Inflammatory macrophage (primary cell): ENCODE measurements at places on chromosomes 11 and 22.

DNA sequence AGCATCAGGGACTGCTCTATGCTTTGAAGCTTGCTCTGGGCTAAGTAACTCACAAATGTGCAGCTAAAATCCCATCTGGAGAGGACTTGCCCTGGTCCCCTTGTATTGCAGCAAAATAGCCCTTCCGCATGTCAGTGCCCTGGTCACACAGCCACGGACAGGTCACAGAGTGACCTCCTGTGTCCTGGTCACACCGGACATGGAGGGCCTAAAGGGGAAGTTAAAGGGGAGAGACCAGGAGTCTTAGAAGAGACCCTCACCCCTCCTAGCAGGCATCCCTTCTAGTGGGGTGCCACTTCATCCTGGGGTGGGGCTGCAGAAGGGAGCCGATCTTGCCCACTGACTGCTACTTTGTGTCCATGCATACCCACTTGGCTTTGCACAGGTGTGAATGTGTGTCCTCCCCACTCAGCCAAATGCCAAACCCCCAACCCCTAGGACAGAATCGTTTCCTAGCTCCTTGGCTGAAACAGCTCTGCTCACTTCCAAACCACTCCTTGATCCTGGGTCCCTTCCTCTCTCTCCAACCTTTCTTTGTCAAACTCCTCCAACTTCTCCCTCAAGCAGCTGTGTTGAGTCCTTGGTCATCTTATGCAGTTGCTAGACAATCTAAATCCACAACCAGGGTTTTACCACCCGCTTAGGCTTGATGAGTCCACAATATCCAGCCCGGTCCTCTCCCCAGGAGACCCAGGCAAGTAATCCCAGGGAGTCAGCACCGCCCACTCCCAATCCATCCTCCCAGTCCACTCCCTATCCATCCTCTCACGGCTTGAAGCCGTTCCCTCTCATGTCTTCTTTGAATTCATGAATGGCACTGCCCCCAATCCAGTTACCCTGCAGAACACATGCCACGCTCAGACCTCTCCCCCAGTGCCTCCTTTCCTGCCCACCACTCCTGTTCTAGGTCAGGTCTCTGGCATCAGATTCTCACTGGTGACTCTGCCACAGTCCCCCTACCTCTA is 3.3 kb upstream of the FXYD6 start:
- no peak for DNase-seq

DNA sequence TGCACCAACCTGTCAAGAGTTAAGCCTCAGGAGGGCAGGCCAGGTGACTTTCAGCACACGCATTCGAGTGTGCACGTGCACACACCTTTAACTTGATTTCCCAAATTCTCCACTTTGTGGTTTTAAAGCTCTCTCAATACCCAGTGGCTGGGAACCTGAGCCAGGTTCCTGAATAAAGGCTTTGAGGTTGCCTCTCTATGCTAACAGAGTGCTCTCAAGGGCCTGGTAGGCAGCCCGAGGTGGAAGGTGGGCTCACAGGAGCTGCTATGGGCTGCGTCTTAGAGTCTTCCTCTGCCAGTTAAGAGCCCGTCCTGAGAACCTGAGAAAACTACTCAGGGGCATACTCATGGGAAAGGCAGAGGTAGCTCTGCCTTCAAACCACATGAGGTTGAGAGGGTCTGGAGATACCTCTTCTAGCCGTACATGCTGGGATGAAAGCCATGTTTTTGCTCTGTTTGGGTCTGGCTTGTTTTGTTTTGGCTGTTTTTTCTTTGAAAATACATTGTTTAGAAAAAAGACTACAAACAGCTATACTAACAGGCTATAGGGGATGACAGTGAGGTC is 11.6 kb upstream of the SERPIND1 start:
- DNase-seq: no peak

DNA sequence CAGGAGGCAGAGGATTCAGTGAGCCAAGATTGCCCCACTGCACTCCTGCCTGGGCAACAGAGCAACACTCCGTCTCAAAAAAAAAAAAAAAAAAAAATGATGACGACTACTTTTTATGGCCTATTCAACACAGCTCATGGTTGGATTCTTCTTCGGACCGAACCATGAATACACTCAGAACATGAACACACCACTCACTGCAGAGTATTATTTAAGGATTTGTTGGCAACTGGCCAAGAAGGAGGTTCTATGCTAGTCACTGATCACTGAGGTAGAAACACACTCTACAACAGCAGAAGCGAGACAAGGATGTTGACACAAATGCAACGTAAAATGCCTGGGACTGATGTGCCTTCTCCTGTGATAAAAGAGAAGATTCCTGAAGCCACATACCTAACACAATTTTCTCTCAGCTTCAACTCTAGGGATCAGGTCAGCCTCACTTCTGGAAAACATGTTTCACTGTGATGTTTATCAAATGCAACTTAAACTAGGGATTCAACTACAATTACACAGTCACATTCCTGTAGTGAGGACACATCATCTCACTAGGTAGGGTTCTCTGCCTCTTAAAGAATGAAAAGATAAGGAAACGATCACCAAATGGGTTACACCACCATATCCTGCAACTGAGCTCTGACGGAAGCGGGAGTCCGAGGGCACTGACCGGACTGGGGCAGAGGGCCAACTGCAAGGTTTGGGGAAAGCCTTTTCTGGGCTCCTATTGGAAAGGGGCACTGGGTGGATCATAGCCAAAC is 82.5 kb downstream of the SGSM3 start:
- DNase-seq: no peak

DNA sequence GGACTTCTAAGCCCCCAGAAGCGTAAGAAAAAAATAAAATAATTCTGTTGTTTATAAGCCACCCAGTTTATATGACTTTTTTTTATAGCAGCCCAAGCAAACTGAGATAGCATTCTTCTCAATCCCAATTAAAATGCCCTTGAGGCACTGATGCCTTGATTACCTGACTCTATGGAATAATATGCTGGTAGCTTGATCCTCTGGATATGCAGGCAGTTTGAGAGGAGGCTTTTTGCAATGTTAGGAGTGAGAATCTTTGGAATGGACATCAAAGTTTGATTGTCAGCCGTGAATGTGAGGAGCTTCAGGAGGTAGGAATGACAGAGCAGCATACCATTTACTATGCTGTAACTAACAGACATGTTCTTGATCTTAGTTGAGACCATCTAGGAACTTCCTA is 275.6 kb downstream of the AASDHPPT start:
- DNase-seq: no peak

GRCh38 chr11:40606800-40607199 is 852.7 kb downstream of the LRRC4C start:
- DNase-seq: no peak

GRCh38 chr22:46796566-46797195 is 34.2 kb downstream of the TBC1D22A start:
- no peak for DNase-seq
